ENCODE measurements at places on chromosomes 5 and 9.

- no peak for DNase-seq
Observed at GRCh38 chr5:88602584-88602983, 280.4 kb downstream of the MEF2C start.

- no peak for DNase-seq
Observed at GRCh38 chr9:30774326-30774725, 1610.1 kb upstream of the ACO1 start.

DNA sequence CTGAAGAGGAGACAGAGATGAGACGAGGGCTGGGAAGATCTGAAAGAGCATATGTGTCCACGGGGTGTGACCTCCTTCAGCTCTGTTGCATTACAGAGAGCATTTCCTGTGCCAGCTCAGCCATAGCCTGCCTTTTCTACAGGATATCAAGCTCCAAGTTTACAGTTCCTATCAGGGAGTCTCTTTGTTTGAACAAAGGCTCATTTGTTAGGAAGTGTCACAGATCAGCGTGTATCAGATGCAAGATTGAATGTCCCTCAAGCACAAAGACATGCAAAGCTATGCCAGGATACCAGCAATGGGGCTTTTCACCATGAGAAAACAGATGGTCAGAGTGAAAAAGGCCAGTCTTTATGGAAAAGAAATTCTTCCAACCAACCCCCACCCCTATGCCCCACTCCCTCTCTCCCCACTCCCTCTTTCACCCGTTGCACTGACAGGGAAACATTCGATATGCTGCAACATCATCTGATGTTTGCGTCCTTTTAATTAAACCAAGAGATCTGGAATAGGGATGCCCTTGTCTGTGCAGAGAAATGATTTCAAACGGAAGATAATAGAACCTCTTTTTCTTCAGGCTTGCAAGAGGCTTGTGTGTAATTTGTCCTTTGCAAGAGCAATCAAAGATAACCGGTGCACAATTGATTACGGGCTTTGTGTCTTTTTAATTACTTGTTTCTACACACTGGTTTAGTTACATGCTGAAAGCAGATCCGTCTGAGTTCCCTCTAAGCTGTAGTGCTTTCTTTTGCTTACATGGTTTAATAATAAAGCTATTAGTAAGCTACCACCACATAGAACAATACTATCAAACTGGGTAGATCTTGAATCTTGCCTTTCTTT is 263.1 kb upstream of the RGMB start:
- no peak for DNase-seq

GRCh38 chr5:14359069-14360043 is 216.2 kb downstream of the TRIO start:
- DNase-seq, result no peak

- no peak for DNase-seq
Observed at GRCh38 chr9:79390077-79390698, 181.6 kb upstream of the TLE4 start.

DNA sequence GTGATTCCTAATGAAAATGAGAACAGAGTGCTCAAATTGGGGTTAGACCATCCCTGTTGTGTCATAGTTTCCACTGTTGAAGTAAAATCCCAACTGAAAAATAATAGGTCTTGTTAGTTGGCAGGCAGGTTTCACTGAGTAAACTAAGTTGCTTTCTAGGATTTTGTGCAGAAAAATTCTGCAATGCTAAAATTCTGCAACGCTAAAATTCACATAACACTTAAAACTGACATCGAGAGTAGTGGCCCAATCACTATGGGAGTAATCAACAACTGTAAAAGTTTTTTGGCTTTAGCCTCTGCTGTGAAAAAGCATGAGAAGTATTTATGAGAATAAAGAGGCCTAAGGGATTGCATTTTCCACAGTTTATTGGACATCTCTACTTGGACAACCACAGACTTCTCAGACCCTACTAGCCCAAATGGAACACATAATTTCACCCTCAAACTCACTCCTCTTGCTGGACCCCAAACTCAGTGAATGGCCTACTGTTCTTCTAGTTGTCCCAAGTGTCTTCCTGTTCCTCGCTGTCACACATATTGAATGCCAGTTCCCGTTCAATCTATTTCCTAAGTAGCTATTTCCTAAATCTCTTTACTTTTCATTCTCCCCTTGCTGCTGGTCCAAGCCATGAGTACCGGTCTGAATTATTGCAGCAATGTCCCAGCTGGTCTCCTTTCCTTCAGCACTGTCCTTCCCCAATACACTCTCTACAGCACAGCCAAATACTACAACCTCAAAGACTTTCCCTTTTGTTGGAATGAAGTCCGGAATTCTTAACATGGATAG is 355.4 kb downstream of the PDE4D start:
- DNase-seq, result no peak

DNA sequence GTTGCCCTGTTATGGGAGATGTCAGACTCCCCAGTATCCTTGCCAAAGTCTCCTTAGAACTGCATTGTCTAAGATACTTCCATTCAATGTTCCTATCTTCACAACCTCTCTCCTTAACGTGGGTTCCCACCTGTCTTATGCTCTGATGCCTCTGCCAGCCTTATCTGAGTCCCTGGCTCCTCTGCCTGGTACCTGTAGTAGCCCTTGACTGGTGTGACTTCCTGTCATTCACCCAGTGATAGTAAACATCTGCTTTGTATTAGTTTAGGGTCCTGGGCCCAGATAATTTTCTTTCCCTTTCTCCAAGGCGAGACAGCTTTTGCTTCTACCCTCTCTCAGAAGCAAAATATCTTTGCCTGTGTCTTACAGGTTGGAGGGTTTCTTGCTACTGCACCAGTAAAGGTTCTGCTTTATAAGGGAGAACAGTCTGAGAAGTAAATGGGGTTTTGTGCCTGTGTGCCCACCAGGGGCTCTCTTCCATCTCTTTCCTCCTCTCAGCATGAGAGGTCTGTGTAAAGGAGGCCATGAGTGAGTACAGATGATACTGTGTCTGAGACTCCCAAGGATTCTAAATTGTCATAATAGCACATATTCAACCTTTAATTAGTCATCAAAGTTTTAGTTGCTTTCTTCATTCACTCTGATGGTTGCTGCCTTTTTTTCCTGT is 220.8 kb downstream of the PRR16 start:
- DNase-seq, result no peak

- no peak for DNase-seq
Observed at GRCh38 chr5:71788794-71789193, 69.7 kb downstream of the CARTPT start.

DNA sequence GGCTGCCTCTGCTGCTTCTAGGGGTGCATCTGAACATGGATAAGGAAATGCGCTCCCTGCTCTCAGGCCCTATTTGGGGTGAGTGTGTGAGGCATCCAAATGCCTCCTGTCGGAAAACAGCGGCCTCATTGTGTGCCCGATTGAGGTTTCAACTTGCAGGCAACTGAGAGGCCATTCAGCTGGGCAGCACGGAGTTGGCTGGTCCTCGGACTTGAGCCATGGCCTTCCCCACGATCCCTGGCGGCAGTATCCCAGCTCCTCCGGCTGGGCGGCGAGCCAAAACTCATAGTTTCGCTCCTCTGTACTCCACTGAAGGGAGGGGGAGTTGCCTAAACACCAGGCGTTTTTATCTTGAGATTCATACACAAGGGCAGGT is 597.3 kb upstream of the SGCD start:
- no peak for DNase-seq

- DNase-seq, result no peak
Observed at GRCh38 chr5:14600846-14601245, 19.3 kb downstream of the OTULINL start.

- no peak for DNase-seq
Observed at GRCh38 chr9:114769624-114770023, 36.2 kb downstream of the TNFSF15 start.

GRCh38 chr5:36667824-36668223 is 61.4 kb downstream of the SLC1A3 start:
- no peak for DNase-seq

- no peak for DNase-seq
Observed at GRCh38 chr5:122149321-122150090, 20.2 kb downstream of the ZNF474 start.

DNA sequence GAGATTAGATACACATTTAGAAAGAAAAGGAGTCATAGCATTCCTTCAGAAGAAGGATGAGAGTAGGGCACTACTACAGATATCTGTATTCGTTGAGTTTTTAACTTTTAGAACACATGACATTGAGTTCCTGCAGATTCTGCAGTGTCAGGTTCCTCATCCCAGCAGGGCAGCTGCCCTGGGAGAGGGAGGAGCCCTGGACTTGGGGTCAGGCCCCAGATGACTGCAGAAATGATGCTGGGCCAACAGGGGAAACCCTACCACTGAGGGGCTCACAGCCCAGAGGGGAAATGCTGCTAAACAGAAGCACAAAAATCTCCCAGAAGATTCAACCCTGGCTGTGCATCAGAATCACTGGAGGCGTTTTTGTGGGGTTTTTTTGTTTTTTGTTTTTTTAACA is 68.9 kb upstream of the TAF1L start:
- no peak for DNase-seq

DNA sequence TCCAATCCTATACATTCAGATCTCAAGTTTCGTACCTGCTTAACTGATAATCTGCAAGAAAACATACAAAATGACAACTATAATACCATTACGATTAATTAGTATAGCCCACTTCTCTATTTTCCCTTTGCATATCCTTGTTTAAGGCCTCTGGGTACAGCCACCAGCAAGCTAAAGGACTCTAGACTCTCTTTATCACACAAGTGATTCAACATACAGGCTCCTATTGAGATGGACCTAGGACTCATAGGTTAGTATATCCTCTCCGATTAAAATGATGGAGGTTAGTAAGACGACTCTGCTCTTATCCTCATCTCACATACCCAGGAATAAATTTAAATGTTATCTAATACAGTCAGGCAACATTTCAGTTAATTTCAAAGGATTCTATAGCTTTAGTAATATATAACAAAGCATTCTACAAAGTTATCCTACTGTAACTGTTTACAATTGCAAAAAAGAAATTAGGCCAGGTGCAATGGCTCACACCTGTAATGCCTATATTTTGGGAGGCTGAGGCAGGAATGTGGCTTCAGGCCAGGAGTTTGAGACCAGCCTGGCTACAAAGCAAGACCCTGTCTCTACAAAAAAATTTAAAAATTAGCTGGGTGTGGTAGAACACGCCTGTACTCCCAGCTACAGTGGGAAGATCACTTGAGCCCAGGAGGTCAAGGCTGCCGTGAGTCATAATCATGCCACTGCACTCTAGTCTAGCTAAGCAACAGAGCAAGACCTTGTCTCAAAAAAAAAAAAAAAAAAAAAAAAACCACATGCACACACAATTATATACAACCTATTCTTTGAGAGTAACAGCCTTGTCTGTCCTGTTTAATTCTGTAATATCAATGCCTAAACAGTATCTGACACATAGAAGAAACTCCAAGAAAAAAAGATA is 15.4 kb downstream of the HAUS6 start:
- DNase-seq, result no peak

DNA sequence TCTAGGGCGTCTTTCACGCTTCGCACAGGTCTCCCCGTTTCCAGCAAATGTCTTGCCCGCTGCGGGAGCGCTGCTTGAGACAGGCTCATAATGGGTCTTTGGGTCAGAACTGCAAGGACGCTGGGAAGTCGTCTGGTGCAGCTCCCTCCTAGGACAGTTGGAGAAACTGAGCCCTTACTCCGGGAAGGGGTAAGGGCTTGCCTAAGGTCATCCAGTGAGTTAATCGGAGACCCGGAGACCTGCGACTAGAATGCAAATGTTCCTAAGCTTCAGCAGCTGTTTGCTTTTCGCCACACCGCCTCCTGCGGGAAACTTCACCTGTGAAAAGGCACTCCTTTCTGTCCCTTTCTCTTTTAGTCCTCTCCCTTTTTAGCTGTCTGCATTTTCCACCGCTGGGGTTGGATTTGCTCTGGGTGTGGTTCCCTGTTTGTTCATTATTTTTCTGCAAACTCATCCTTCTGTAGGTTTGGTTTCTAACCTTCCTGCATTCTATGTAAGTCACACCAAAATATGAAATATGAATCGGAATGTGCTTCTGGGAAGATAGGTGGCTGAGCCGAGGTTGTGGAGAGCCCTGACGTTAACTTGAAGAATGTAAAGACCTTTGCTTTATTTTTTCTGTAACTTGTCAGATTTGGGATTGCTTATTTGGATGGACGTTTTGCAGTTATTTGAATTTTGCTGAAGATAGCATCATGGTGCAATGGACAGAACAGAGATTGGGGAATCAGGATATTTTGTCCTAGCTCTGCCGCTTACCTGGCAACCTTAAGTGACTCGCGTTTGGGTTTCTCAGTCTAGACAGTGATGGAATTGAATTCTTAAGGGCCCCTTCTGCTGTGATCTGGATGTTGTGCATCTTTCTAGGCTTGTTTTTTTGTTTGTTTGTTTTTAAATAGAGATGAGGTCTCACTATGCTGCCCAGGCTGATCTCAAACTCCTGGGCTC is 909 bp downstream of the SLC36A1 start:
- DNase-seq, result no peak

DNA sequence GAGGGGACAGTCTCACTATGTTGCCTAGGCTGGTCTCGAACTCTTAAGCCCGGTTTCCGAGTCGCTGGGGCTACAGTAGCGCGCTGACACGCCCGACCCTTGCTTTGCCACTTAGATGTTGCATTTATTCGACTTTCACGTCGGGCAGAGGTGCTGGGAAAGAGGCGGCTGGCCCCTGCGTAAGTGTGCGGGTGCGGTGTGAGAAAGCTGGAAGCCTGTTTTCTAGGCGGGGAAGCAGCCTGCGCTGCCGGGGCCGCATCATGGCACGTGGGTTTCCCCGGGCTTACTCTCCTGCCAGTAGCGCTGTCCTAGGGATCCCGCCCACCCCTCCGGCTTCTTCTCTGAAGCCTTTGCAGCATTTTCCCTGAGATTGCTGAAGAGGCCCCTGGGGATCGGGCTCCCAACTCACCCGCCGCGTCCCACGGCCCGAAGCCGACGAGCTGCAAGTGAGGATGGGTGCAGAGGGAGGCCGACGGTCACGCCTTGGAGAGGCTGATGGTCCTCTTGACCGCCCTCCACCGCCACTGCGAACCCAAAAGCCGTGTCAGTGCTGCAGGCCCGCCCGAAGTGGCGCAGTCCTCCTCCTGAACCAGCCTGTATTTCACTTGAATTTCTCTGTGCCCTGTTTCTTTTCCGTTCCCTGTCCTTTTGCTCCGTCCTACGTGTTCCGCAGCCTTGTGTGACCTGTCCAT is 5.8 kb upstream of the TRIM41 start:
- no peak for DNase-seq

- DNase-seq, result no peak
Observed at GRCh38 chr5:158549311-158549710, 550.4 kb downstream of the EBF1 start.

- no peak for DNase-seq
Observed at GRCh38 chr9:117354244-117354847, 60.5 kb downstream of the ASTN2 start.

- DNase-seq, result no peak
Observed at GRCh38 chr9:135888126-135888765, 19.1 kb downstream of the CAMSAP1 start.

DNA sequence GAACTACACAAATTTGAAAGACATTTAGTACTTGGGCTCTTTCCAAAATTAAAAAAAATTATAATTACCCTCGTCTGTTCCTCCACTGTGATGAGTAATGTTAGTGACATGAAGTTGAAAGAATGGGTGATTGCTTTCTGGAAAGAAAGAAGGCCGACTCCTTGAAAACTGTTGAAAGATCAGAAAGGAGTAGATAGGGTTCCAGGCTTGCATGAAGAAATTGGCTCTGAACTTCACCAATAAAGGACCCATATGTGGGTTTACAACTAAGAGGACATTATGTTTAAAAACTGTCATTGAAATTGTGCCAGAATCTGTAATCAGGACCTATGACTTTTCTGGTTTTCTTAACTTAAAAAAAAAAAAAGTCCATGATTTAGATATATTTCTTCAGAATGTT is 20.7 kb upstream of the MOCS2 start:
- DNase-seq, result no peak

Measured in amniotic stem cell (primary cell).